ENCODE measurements at places on chromosomes 1 and 21.

- no peak for DNase-seq
Observed at GRCh38 chr1:65260851-65261473, 48.4 kb upstream of the DNAJC6 start.

GRCh38 chr1:27111626-27112573, 43.0 kb downstream of the SLC9A1 start:
- peak; percentile 86 for DNase-seq

- DNase-seq = no peak
Observed at GRCh38 chr1:167168424-167168823, 52.3 kb upstream of the POU2F1 start.

GRCh38 chr1:178960482-178961240, 65.0 kb upstream of the FAM20B start:
- DNase-seq = no peak

- DNase-seq = peak; percentile 48
Observed at GRCh38 chr1:54052431-54052933, 522 bp downstream of the TMEM59 start.

DNA sequence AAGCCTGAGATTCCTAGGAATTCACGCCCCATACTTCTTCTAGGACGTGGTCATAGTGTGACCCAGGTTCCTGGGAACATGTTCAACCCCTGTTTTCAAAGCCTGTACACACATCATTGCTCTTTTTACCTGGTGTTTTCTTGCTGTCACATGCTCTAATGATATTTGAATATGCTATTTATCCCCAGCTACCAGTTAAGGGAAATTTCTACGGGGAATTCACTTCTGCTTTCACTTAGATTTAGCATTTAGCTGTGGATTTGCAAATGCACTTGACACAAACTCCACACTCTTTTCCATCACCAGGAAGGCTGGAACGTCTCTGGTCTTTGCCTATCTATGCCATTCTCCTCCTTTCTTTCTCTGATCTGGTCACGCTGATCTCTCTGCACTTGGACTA, 11.3 kb upstream of the SAMSN1 start:
- no peak for DNase-seq

DNA sequence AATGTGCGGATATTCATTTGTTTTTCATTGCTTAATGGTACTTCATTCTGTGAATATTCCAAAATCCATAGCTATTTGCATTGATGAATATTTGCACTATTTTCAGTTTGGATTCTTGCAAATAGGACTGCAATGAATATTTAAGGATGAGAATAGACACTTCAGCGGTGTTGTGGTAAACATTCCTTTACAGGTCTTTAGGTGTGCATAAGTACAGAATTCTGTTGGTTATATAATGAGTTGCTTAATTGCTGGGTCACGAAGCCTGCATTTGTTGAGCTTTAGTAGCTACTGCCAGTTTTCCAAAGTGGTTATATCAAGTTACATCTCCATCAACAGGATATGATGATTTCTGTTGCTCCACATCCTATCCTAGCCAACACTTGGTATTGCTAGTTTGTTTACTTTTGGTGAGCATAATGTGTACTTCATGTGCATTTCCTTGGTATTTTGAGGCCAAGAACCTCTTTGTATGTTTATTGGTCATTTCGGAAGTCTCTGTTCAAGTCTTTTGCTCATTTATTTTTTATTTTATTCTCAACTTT, 64.2 kb upstream of the CYYR1 start:
- DNase-seq = no peak

- no peak for DNase-seq
Observed at GRCh38 chr21:45963232-45963570, 18.4 kb upstream of the COL6A1 start.

GRCh38 chr21:20802201-20802600, 196.0 kb upstream of the NCAM2 start:
- DNase-seq = no peak

- no peak for DNase-seq
Observed at GRCh38 chr1:239367196-239367810, 19.1 kb upstream of the CHRM3 start.

GRCh38 chr1:230143534-230143933, 76.5 kb downstream of the GALNT2 start:
- no peak for DNase-seq

DNA sequence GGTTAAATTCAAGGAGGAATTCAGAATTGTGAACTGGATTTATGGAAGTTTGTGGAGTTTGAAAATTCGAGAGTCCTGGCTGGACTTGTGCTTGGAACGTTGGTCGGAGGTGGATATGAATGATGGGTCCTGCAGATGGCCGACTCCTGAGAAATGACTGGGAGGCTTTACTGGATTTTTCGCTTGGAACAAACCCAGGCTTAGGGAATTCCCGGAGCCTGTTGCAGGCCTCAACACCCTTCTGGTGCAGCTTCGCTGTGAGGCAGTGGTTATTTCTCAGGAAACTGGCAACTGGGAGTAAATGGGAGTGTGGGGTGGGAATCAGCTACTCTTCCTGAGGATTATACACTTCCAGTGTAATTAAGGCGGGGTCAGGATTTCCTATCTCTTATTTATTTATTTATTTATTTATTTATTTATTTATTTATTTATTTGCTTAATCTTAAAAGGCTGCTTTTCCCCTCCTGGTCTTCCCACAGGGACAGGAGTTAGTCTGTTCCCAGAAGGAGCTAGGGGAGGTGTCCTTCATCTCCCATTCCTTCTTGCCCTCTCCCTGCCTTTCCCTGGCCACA, 21.1 kb downstream of the MAPKAPK2 start:
- DNase-seq = no peak

GRCh38 chr1:94143173-94143808, 22.3 kb upstream of the ABCA4 start:
- DNase-seq = no peak

DNA sequence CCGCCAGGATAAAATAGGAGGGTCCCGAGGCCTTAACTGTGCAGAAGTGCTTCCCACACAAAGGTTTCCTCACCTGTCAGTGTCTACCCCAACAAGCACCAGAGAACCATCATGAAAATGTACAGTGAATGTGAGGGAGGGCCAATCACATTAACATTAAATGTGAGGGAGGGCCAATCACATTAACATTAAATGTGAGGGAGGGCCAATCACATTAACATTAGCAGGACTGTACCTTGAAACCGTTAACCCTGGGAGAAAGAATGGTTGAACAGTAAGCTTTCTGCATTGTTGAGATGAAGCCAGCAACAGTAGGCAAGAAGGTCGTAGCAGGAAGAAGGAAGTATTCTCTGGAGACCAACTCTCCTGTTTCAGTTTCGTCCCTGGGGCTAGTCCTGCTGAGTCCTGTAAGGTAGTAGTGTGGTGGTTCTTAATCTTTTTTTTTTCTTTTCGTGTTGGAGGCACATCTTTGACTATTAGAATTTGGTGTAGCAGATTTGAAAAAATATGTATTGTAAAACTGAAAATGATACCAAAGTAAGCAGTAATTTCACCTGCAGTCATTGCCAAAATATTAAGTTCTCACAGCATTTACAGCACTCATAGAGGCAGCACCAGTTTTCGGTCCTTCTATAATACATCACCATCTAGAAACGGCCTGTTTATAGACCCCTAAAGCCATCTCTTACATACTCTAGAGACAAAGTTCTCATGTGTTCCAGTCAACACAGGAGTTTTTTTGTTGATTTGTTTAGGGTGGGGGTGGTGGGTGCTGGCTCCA, 98.6 kb upstream of the PPP2R5A start:
- DNase-seq = peak; percentile 23

GRCh38 chr1:167463875-167464575, 54.3 kb downstream of the CD247 start:
- no peak for DNase-seq

GRCh38 chr1:227532019-227532619, 31.2 kb upstream of the ZNF678 start:
- DNase-seq = no peak

GRCh38 chr1:205800981-205801703, 11.9 kb downstream of the SLC41A1 start:
- no peak for DNase-seq

GRCh38 chr1:19658186-19658585, 6.5 kb upstream of the HTR6 start:
- no peak for DNase-seq

DNA sequence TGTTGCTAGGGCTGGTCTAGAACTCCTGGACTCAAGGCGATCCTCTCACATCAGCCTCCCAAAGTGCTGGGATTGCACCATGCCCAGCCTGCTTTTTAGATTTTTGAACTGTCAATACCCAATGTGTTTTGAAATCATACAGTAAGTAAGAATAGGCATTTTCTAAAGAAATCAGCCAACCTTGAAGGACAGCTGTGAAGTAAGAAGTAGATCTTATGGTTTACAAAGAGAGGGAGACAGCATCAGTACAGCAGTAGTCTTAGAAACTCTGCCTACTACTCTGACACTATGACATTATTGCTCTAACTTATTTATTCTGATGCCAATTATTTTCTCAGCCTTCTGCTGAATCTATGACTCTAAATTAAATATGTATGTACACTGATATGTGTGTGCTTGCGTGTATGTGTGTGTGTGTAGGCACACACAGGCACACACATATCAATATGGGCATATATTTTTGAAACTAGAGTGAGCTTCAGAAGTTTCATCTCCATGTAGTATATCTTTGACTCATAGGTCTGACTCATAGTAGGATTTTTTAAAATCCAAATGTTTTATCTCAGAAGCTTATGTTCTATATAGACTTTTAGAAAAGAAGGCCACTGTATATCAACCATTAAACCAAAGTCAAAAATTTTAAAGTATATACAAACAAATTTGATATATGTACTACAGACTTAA, 140.4 kb downstream of the COL24A1 start:
- no peak for DNase-seq

- no peak for DNase-seq
Observed at GRCh38 chr1:11046270-11046566, 821 bp downstream of the MASP2 start.

- no peak for DNase-seq
Observed at GRCh38 chr1:53069663-53070327, 7.8 kb downstream of the PODN start.

DNA sequence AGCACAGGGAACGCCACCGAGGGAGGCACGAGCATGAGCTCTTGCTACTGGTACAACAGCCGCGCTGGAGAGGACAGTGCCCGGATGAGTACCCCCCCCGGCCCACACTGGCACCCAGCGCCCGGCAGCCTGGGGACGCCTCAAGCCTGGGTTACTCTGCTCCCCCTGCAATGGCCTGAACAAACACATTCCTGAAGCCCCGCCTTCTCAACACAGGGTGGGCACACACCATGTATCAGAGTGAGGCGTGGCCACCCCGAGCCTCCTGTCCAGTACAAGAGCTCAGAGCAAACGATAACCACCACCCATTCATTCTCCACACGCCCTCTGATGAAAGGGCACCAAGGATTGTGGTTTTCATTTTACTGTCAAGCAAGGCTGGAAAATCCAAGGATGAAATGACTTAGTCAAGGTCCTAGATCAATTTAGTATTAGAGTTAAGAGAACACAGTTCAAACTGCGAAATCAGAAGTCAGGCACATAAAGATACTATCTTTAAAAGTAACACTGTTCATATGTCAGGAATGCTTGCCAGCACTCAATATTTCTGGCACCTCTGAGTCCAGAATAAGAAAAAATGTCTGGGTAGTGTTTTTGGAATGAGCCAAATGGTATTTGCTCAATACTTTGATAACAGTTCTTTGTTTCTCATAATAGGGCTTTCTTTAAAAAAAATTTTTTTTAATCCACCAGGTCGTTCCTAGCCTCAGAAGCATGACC, 22.0 kb downstream of the UBE2G2 start:
- DNase-seq = no peak

Data from CD4-positive, alpha-beta T cell treated with Interleukin-4 for 1 hour (primary cell).